ENCODE measurements at places on chromosomes 3 and 15.

GRCh38 chr3:142886940-142887339 lies 1.9 kb downstream of the PCOLCE2 start:
- DNase-seq = no peak

DNA sequence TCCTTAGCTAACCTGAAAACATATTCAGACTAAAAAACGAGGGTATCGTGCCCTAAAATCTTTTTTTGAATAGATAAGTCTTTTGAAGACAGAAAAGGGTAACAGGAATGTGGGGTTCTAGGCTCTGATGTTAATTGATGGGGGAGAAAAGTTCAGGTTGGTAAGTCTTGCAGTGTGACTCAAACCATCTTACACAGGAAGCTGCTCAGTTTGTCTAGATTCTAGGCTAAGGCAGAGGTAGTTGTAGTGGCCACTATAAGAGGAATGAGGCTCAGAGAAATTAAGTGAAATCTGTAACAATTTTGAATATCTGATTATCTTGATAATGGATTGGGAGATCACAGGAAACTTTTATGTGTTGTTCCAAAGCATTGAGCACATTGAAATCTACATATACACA lies 267.9 kb downstream of the PDCD6IP start:
- no peak for DNase-seq

GRCh38 chr3:164417955-164418354 lies 660.3 kb downstream of the SI start:
- no peak for DNase-seq

GRCh38 chr15:44623178-44623577 lies 40.3 kb downstream of the SPG11 start:
- DNase-seq = no peak

- no peak for DNase-seq
Measured at GRCh38 chr15:85289677-85290365, 90.6 kb upstream of the AKAP13 start.

DNA sequence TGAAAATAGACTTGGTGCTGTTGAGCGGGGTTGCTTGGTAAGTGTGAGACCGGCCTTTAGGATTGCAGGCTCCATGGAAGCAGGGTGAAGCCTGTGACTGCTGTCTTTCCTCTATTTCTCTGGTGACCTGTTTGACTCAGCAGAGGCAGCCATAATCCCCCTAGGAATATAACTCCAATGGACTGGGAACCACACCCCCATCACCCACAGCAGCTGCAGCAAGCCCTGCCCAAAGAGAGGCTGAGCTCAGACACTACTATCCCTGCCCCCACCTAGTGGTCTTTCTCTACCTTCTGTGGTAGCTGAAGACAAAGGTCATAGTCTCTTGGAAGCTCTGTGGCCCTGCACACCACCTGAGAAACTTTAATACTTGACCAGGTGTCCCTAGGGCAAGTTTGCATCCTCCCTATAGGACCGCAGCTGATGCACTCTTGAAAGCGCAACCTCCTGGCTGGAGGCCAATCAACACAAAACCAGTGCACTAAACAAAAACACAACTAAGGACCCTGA lies 133.6 kb upstream of the MRPL3 start:
- DNase-seq = no peak

- no peak for DNase-seq
Measured at GRCh38 chr3:24242012-24242698, 252.5 kb downstream of the THRB start.

DNA sequence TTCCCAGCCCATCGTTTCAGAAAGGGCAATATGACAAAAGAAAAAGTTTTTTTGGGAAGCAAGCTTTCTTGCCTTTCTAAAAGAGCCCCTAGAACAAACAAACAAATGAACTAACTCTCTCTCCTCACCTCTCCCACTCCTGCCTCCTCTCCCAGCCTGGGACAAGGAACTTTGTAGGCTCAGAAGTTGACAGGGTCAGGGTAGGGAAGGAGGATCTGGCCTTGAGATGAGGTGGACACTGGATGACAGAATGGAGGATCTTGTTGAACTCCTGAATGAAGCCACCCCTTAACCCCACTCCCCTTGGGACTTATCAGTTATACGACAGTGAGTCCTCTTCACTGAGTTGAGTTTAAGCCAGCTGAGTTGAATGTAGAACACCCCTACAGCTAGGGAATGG lies 1.6 kb upstream of the ITGA11 start:
- no peak for DNase-seq

DNA sequence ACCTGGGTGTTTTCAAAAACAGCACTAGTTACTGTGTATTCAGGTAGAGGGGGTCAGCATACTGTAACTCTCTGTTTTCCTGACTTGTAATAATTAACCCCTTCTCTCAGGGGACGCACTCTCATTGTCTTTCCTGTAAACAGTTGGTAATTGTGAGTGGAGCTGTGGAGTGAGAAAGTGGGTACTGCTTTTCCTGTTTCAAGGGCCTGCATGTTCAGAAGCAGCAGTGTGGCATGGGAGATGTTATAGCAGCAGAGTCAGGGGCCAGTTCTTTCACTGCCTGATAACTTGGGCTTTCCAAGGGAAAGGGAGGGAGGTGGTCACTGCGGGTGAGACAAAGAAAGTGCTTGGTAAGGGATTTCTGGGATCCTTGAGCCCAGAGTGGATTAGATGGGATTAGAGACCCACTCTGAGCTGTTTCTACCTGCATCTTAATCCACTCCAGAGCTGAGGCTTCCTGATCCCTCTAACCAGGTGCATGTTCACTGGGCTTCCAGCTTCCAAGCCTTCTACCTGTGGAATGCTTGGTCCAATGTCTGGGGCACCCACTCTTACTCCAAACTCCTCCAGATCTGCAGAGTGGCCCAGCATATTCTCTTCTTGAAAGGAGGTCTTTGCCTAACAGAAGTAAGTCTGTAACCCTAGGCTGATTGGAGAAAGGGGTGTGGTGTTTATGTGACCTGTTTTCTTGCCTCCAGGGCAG lies 105.2 kb downstream of the RPLP1 start:
- DNase-seq = no peak

GRCh38 chr15:85474700-85475316 lies 94.4 kb downstream of the AKAP13 start:
- no peak for DNase-seq

Data from progenitor cell of endocrine pancreas (in vitro differentiated cells).